Activated CD8-positive, alpha-beta memory T cell treated with anti-CD3 and anti-CD28 coated beads for 48 hours (primary cell): ENCODE measurements at places on chromosomes 3 and 15.

DNA sequence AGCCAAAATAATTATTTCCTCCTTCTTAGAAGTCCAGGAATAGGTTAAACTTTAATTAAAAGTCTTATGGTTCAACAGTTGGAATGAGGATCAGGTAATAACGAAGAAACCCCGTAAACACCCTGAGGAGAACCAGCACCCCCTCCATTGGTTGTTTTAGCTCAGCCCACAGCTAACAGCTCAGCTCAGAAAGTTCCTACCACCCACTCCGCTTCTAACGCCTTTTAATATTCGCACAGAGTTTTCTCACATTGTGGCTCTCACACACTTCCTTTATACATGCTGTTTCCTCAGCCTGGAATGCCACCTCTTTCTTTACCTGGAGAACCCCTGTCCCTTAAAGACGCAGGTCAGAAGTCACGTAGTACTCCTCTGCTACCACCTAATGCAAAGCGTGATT, 17.0 kb downstream of the CX3CR1 start:
- no peak for DNase-seq

GRCh38 chr3:152480282-152480953, 211.7 kb downstream of the MBNL1 start:
- DNase-seq, result no peak

DNA sequence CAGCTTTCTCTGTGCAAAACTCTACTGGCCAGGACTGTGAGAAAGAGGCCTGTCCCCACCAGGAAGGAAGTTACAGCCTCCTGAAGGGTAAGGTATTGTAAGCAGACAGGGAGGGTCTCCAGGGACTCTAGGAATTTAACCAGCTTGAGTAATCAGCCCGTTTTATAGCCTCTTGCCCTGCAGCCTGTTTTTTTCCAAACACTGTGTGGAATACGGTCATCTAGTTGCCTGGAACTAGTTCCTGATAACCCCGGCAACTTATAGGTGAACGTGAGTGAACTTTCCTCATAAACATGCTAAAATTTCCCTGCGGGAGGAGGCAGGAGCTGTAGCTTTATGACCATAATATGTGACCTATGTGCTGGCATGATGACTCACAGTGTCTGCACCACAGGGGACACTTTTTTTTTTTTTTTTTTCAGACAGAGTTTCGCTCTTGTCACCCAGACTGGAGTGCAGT, 60.1 kb upstream of the DAZL start:
- no peak for DNase-seq

DNA sequence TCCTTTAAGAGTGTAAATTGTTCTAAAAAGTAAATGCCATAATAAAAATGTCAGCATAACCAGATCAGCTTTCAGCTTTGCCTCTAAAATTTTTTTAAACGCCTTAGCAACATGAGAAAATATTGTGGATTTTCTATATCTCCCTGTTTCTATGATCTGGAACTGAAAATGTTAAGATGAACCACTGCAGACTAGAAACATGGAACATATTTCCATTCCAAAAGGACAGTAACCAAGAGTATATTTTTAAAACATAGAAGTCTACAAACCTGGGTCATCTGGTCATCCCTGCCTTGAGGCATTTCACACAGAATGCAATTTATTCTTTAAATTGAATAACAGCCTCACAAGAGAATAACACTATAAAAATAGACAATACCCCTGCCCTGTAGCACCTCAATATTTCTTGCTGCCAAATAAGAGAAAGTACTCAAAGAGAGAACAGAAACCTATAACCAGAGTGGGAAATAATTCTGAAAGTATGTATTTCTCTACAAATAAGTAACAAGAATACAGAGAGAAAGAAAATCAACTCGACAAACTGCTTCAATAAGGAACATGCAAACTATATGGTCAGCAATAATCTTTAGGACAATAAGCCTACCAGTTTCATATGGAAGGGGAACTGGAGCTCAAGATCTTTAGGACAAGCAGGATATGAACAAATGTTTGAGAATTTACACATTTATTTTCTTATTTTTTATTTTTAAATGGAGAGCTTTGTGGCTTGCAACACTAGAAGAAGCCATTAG, 949.0 kb downstream of the EPHA3 start:
- DNase-seq, result no peak

DNA sequence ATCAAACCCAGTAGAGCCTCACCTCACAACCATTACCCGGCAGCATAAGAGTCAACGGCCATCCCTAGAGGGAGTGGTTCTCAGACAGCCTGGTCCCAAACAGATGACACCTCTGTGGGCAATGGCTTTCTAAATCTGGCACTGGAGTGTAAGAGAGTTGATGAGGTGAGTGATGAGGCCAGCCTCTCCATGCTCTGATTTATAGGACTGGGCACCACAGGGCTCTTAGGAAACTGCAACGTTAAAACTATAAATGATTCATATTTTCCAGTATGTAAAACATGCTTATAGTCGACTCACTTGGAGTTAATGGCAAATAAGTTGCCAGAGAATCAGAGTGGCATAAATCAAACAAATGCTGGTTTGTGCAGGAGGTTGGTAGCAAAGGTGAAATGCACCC, 187.7 kb downstream of the GREM1 start:
- DNase-seq, result no peak

DNA sequence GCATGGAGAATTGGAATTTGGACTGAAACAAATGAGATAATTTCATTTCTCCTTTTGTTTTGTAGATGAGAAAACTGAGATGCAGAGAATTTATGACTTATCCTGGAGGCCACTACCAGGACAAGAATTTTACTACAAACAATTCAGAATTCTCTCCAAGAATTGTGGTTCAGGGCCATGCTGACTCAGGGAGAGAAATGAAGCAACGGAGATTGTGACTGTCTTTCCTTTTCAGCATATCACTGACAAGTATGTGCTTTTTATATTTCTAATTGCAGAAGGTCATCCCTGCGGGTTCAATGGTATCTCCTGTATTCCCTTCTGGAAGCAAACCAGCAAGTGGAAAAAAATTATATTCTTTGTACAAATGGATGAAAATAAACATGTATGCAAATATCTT, 170.8 kb upstream of the MITF start:
- DNase-seq, result no peak

GRCh38 chr15:29449136-29449535, 179.5 kb upstream of the NSMCE3 start:
- DNase-seq, result no peak

- no peak for DNase-seq
Observed at GRCh38 chr3:48926425-48927392, 8.1 kb downstream of the ARIH2 start.

DNA sequence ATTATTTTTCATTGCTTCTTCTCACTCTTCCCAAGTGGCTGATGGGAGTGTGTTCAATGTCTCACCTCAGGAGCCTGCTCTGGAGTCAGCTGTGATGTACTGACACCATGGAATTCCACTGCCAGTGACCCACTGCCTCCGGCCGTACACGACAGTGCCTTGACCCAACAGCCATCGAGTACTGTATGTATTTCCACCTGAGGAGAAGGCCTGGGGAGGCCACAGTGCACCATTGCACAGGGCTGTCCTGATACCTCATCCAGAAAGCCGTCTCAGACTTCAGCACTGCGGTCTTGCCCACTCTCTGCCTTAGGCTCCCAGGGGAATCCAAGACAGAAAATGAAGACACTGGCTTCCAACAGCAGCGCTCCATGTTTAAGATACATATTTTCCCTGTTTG, 51.4 kb upstream of the EIF1B start:
- no peak for DNase-seq

GRCh38 chr3:108030960-108031359, 59.9 kb downstream of the CD47 start:
- no peak for DNase-seq

DNA sequence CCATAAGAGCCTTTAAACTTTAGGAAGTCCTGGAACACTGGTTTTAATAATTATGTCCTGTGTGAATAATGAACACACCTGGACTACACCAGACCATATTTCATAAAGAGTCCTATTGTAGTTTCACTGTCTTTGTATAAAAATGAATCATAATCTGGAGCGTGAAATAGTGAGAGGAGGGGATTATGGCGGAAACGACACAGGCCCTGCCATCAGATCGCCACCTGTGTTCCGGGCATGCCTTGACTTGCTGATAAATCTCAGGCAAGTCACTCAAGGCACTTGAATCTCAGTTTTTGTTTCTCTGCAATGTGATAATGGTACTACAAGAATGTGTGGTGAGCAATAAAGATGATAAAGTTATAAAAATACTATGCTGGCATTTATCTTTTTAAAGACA, 995.5 kb downstream of the MCTP2 start:
- DNase-seq, result no peak

- no peak for DNase-seq
Observed at GRCh38 chr3:16101295-16102186, 72.9 kb upstream of the GALNT15 start.
